Nucleus accumbens (tissue), 56 donors: ENCODE measurements at places on chromosomes 6 and 20.

DNA sequence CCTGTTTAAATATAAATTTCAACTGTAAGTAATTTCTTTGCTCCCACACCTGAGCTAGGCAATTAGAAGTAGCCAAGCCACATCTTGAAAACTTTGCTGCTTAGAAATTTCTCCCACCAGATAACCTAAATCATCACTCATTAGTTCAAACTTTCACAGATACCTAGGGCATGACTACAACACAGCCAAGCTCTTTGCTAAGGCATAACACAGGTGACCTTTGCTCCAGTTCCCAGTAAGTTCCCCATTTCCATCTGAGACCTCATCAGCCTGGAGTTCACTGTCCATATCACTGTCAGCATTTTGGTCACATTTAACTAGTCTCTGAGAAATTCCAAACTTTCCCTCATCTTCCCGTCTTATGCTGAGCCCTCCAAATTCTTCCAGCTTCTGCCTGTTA is 79.8 kb upstream of the OPRM1 start:
- DNase-seq, result no peak

DNA sequence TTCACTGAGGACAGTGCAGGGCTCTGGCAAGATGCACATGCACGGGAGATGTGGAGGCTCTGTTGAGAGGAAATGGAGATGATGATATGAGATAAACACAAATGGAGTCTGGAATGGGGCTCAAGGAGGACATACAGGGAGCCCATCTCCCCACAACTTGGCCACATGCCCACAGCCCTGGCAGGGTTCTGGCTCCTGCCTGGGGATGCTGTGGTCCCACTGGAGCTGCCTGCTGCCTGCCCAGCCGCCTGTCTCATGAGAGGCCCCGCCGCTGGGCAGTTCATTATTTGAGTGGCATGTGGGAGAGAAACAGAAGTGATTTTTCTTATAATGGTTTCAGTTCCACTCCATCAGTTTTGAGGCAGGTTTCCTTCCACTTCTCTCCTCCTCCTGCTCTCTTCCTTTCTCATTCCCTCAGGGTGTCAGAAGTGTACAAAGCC is 133.6 kb upstream of the TRAF3IP2 start:
- no peak for DNase-seq

GRCh38 chr6:153208706-153209105 is 77.6 kb upstream of the RGS17 start:
- DNase-seq, result no peak

DNA sequence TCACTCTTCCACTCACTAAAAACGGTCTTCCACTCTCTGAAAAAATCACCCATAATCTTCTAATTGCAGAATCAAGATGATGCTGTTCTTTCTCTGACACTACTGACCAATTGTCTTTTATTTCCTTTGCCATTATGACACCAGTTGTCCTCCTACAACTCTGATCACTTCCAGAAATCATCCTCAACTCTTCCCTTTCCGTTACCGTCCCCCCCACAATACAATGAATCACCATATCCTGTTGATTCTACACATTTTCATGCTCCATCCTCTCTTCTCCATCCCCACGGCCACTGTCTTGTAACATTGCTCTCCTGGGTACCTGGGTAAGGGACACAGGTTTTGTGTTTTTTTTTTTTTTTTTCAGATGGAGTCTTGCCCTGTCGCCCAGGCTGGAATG is 2.5 kb upstream of the PPP2R5D start:
- DNase-seq, result no peak

GRCh38 chr6:2081155-2082138 is 164.0 kb downstream of the GMDS start:
- DNase-seq, result no peak
